Activated CD4-positive, alpha-beta T cell treated with anti-CD3 and anti-CD28 coated beads, Interleukin-2, Interleukin-6, amounts not matched to agents 100 ng/mL and 50 ng/mL, durations not matched to agents 16 hours and 8 hours (primary cell): ENCODE measurements at places on chromosomes 1 and 21.

DNA sequence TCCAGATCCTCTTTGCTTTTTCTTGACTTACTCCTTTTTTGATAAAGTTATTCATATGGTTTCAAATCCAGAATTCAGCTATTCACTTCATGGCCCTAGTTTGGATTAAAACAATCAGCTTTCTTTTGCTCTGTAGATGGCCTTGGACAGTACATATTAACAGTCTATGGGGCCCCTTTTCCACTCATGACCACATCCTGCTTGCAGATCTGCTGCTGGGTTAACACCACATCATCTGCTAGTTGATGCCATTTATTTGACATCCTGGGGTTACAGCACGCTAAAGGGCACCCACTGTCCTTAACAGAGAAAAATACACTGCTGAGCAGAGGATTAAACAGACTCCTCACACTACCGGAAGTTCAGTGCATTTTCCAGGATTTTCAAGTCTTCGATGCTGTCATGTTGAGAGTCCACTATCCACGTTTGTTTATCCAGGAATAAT lies 941 bp upstream of the IFI16 start:
- DNase-seq, result peak; percentile 89

GRCh38 chr1:26524181-26524580 lies 5.4 kb upstream of the RPS6KA1 start:
- no peak for DNase-seq

DNA sequence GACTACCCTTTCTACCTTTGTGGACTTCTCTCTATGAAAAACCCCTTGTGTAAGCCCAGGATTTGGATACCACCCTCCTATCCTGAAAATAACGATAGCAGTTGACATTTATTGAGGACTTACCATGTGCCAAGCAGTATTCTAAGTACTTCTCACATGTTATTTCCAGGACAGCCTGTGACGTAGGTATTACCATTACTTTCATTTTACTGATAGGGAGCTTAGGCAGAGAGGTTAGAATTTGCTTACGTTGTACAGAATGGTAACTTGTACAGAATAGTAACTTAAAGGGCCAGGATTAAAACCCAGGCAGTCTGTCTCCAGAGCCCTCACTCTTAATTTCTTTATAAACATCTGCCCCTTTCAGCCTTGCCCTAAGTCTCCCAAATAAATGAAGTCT lies 138.3 kb downstream of the NTMT2 start:
- no peak for DNase-seq

DNA sequence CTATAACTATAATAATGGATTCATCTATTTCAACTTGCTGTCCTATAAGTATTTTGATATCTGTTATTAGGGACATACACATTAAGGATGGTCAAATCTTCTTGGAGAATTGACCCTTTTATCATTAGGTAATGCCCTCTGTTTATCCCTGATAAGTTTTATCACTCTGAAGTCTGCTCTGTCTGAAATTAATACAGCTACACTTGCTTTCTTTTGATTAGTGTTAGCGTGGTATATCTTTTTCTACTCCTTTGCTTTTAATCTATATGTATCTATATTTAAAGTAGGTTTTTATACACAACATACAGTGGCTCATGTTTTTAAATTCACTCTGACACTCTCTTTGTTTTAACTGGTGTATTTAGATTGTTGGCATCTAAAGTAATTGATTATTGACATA lies 69.9 kb upstream of the EXO1 start:
- no peak for DNase-seq

GRCh38 chr1:230219174-230220067 lies 152.4 kb downstream of the GALNT2 start:
- no peak for DNase-seq

- peak; percentile 32 for DNase-seq
Observed at GRCh38 chr21:46322351-46323226, 1.1 kb downstream of the C21orf58 start.

- no peak for DNase-seq
Observed at GRCh38 chr1:241221319-241221718, 135.7 kb downstream of the RGS7 start.

GRCh38 chr1:203636291-203636690 lies 9.7 kb downstream of the ATP2B4 start:
- no peak for DNase-seq

DNA sequence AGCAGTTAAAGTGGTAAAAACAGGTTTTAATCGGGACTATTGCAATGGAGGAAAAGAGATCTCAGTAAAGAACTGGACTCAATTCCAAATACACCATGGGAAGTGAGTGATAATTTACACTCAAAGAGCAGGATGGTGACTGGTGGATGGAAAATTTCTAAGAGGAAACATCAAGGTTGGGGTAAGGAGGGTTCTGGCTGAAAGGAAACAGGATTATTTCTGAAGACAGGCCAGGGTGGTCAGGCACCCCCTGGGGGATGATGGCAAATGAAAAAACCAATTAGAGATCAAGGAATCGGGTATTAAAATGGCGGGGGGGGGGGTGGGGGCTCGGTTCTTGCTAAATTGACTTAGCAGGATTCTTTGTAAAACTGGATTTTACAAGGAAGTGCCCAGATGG lies 12.3 kb upstream of the HSD11B1 start:
- no peak for DNase-seq

GRCh38 chr1:47031059-47031458 lies 7.6 kb downstream of the CYP4X1 start:
- no peak for DNase-seq

DNA sequence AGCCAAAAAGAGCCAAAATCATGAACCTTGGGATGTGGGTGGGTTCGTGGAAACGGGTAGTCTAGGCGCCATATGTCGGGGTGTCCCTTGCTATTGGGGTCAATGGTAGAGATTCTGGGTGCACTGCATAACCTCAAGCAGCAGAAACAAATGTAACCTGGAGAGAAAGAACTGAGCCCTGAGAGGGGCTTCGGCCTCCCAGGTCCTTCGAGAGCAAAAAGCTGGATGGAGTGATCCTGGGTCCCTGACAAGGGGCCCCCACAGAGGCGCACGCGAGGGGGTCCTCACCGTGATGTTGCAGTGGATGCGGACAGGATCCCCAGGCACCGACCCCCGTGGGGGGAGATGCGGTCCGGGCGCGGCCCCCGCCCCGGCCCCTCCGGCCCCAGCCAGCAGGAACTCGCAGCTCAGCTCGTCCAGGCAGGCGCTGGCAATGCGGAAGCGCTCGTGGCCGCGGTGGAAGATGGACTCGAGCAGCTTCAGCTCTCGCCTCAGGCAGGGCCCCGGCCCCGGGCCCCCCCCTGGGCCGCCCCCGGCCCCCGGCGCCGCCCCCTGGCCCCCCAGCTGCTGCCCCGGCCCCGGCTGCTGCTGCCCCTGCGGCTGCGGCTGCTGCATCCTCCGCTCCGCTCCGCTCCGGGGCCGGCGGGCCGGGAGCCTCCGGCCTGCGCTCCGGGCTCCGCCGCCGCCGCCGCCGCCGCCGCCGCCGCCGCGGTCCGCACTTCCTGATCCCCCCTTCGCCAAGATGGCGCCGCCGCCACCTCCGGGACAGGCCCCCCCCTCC lies at the start of gene UBE2Q1:
UBE2Q1 (minus strand) TSS at position 724 of the 781 bp plus-strand sequence; CDS start at position 615, 109 bp downstream.
- peak; percentile 37 for DNase-seq

DNA sequence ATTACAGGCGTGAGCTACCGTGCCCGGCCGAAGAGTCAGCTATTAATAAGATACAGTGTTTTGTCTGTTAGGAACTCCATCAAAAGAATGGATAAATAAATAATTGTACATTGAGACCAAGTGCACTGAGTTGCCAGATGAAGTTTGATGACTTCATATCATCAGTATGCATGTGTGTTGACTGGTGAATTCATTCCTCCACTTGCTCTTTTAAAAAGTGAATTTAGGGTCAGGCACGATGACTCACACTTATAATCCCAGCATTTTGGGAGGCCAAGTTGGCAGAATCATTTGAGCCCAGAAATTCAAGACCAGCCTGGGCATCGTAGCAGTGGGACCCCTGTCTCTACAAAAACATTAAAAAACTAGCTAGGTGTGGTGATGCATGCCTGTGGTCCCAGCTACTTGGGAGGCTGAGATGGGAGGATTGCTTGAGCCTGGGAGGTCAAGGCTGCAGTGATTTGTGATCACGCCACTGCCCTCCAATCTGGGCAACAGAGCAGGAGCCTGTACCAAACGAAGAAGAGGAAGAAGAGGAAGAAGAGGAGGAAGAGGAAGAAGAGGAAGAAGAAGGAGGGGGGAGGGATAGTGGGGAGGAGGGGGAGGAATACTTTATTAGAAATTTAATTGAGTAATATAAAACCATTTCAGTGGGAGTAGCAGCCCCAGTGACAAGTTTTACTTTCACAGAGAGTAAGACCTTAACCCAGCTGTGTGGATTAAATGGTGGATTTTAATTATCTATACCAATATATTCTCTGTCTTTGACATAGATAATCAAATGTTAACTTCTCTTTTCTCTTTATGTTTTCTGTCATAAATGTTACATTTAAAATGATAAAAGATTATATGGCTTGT lies 74.9 kb downstream of the CCDC18 start:
- DNase-seq, result no peak

DNA sequence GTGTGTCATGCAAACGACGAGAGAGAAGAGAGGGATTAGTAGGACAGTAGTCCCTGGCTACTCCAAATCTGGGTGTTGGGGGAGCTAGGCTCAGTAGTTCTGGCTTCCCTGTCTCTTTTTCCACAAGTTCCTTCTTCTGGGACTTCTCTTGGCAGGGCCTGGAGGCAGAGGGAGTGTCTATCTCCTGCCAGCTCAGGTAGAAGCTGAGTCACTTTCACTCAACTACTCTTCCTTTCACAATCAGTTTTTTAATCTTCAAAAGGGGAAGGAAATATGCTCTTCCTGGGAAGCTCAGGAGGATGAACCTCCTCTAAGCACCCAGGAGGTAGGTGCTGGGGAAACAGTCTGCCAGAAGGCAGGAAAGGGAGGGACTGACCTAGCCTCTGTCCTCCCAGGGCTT lies 35.2 kb upstream of the MAGOH start:
- DNase-seq, result no peak

DNA sequence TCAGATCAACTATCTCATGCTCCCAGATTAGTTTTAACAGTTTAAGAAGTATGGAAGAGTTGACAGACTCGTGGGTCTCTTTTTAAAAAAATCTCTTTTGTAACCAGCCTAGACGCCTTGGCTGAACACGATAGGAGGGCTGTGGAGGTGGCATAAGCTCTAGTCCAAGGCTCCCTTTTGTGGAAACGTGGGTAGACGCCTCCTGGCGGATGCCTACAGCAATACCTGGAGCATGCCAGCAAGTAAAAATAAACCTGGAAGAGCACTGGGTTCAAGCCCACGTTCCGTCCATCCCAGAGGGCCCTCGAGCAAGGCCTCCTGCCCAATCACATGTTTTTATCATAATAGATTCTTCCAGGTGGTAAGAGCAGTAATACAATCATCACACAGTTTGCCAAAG lies 87.9 kb downstream of the RGS7 start:
- DNase-seq, result no peak
